Peyer's patch (tissue), 4 donors: ENCODE measurements at places on chromosomes 1 and 21.

GRCh38 chr1:155978325-155978972 is at the start of gene ARHGEF2:
Gene ARHGEF2, minus strand, starts transcription at chr1:155978547. Its CDS starts 120 bp downstream, at chr1:155978427.
- peak; percentile 84 for DNase-seq

- DNase-seq: no peak
These were observed 22.1 kb downstream of the PTPRF start for GRCh38 chr1:43552813-43553212.

DNA sequence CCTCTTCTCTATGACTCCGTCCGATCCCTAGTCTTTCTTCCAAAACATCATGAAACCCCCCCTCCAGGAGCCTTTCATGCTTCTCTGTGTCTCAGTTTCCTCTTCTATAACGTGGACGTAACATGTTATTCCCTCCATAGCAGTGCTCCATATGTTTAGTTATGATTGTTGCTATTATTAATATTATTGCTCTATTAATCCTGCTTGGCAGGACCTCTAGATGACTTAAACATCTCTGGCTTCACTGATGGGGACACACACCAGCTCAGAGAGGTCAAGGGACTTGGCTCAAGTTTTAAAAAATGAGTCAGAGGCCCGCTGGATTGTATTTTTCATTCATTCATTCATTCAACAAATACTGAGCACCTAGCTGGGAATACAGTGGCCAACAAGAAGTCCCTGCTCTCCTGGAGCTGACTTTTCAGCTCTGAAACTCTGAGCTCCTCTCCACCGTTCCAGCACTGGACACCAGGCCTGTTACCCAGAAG is 404 bp upstream of the CPLANE2 start:
- no peak for DNase-seq

GRCh38 chr1:226975259-226976250 is 35.5 kb downstream of the COQ8A start:
- DNase-seq: no peak

DNA sequence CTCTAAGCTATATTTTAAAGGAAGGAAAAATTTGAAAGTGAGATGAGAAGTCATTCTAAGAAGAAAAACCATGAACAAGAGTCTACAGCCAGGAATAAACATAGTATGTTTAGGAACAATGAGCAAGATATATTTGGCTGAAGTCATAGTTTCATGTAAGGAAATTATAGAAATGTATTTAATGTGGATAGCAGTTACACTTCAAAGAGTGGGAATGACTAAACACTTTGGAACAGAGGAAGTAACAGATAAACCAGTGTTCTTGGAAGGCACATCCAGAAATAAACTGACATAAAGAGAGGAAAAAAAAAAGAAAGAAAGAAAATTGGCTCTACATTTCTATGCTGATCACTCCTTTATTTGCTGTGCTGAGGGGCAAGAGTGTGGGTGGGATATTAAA is 18.0 kb downstream of the C8A start:
- no peak for DNase-seq

DNA sequence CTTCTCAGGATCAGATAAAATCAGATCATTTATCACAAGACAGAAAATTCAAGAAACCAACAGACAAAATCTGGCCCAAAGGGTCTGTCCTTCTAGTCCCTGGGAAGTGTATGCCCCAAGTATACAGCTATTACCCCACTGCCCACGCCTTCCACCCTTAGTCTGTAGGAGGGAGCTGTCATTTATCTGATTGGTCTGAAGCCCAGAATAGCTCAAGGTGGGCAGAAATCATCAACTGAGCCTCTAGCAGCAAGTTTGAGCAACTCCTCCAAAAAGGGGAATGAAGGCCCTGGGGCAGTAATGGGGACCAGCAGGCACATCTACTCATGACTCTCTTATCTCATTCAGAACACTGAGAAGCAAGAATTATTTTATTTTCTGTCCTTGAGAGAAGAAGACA is 126.9 kb downstream of the MATN1 start:
- DNase-seq: no peak

DNA sequence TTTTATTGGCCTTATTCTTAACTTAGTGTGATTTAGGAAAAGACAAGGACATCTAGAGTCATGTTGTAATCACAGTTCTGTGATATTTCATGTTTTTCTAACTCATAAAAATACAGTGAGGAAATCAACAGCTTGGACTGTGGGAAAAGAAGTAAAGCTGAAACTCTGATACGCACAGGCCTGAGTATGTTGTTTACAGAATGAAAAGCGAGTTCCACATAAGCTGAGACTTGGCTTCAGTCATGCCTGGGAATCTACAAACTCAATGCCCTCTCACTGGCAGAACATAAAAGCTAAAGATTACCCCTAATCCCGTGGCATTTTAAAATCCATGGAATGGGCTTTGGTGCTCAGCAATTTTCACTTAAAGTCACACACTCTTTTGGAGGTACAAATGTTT is 23.6 kb upstream of the ATP5PO start:
- DNase-seq: no peak

DNA sequence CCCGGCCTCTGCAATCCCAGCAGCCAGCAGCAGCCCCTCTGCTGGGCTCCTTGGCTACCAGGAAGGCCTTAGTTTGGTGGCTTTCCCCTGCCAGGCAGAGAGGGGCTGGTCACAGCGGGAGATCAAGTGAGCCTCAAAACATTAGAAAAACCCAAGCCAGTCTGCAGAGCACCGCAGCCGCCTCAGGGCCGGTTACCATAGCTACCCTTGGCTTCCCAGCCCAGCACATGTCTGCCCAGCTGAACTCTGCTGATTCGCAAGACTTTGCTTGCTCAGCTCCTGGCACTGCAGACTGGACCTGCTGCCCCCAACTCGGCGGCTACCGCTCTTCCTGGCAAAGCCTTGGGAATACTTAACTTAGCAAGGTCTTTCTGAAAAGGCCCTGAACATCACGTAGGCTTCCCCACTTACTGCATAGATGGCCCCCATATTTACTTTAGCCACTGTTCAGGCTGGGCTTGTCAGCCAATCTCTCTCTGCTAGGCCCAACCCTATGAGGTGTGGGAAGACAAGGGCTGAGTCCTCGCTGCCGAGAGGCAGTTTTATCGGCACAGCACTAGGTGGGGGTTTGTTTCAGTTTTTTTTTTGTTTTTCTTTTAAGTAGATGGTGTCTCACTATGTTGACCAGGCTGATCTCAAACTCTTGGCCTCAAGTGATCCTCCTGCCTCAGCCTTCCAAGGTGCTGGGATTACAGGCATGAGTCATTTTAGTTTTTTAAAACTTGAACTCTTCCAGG is 28.6 kb upstream of the PLEKHG5 start:
- DNase-seq: no peak

- no peak for DNase-seq
These were observed 211.5 kb downstream of the TRABD2B start for GRCh38 chr1:47785561-47786271.

DNA sequence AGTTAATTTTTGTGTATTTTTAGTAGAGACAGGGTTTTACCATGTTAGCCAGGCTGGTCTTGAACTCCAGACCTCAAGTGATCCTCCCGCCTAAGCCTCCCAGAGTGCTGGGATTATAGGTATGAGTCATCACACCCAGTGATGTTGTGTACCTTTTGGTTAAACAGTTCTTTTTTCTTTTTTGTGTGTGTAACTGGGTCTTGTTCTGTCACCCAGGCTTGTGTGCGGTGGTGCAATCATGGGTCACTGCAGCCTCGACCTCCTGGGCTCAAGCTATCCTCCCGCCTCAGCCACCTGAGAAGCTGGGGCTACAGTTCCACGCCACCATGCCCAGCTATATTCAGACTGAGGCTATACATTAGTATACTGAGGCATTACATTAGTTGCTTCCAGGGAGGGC is 37.8 kb downstream of the GABPB2 start:
- DNase-seq: no peak

GRCh38 chr1:11838349-11839272 is 9.0 kb downstream of the NPPA start:
- DNase-seq: peak; percentile 81

DNA sequence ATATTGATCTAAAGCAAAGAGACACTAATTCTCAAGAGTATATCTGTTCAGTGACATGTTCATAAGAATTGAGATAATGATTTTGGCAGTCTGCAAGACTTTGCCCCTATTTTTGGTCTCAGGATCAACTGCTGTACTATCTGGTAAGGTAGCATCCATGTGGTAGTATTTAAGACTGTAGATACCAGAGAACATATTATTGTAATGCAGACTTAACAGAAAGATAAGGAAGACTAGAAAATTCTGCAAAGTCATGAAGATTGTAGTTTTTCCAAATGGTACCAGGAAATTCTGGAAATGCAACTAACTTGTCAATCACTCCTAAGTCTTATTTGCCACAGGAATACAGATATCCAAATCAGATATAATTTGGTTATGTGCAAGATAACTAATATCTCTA is 35.1 kb downstream of the RNF2 start:
- DNase-seq: no peak

GRCh38 chr1:8926707-8927694 is 18.7 kb upstream of the CA6 start:
- DNase-seq: no peak

GRCh38 chr1:17128361-17128760 is 9.1 kb upstream of the PADI2 start:
- DNase-seq: no peak

GRCh38 chr1:182877842-182878241 is 38.7 kb downstream of the DHX9 start:
- no peak for DNase-seq

- no peak for DNase-seq
These were observed 153.3 kb downstream of the NR5A2 start for GRCh38 chr1:200180821-200181220.

- DNase-seq: no peak
These were observed 230.1 kb downstream of the SRGAP2C start for GRCh38 chr1:121414905-121415304.

- no peak for DNase-seq
These were observed 27.1 kb downstream of the FAM20B start for GRCh38 chr1:179052776-179053175.

GRCh38 chr1:99589186-99589636 is 56.7 kb upstream of the PALMD start:
- DNase-seq: no peak

DNA sequence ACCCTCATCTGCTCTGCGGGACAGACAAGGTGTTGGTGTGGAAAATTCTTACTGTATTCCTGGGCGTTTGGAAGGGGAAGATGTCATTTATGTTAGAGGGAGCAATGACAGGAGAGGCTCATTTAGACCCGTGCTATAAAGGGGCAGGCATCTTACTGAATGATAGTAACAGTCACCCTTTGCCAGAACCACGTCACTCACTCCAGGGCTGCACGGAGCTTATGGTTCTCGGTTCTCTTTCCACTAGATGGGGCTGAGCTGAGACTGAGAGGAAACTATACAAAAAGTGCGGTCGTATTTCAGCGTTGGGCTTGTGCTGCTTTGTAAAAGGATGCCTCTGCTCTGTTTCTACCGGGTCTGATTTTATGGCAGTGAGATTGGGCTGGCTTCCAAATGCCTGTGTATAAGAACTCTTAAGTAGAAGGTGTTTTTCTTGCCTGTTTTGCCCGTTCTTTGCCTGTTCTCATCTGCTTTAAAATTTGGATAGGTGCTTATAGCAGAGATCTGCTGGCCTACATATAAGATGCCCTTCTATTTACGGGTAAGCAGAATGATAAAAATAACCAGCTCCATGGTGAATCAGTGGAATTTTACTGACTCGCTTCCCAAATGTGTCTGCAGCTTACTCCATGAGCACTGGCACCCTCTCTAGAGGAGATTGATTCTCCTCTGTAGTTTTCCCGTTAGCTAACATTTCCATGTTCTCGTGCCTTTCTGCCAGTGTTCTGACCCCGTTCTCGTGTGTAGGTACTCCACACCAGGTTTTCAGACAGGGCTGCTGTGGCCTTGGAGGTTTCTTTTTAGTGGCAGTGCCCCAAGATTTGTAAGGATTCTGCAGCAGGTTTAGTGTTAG is 55.9 kb downstream of the MRPS6 start:
- peak; percentile 58 for DNase-seq

DNA sequence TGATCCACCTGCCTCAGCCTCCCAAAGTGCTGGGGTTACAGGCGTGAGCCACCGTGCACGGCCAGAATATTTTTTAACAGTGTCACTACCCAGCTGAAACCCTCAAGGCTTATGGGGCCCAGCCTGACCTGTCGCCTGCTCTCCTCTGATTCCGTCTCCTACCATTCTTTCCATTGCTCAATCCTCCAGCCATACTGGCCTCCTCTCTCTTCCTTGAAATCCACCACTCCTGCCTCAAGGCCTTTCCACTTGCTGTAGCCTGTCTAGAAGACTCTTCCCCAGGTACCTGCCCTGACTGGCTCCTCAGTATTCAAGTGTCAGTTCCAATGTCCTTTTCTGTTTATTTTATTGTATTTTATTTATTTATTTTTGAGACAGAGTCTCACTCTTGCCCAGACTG is 53.9 kb downstream of the YARS1 start:
- no peak for DNase-seq

GRCh38 chr21:25608044-25608737 is 910 bp upstream of the MRPL39 start:
- peak; percentile 92 for DNase-seq

GRCh38 chr1:36124404-36125128 is 456 bp downstream of the COL8A2 start:
- DNase-seq: no peak

- no peak for DNase-seq
These were observed 22.1 kb upstream of the DISP1 start for GRCh38 chr1:222792744-222793143.

DNA sequence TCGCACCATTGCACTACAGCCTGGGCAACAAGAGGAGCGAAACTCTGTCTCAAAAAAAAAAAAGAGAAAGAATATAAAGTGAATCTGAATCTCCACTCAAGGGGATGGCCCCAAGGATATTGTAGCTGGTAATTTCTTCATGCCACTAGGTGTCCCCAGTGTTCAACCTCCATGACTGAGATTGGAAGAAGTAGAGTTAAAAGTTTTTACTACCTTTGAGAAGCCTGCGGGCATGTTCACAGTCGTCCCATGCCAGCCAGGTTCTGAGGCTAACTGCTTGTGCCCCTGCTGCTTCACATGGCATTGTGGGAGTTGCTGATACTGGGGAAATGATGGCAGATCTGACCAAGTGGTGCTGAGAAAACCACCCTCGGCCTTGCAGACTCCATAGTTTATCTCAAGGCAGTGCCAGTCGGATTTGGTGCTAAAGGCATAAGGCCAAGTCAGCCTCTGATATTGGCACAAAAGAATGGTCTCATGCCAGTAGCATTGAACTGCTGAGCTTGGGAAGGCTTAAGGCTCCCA is 10.8 kb upstream of the SHISA4 start:
- no peak for DNase-seq

GRCh38 chr1:94417978-94418663 is at the start of gene ABCD3:
Gene ABCD3, plus strand, starts transcription at chr1:94418389. Its CDS starts 90 bp downstream, at chr1:94418479.
- DNase-seq: peak; percentile 99

DNA sequence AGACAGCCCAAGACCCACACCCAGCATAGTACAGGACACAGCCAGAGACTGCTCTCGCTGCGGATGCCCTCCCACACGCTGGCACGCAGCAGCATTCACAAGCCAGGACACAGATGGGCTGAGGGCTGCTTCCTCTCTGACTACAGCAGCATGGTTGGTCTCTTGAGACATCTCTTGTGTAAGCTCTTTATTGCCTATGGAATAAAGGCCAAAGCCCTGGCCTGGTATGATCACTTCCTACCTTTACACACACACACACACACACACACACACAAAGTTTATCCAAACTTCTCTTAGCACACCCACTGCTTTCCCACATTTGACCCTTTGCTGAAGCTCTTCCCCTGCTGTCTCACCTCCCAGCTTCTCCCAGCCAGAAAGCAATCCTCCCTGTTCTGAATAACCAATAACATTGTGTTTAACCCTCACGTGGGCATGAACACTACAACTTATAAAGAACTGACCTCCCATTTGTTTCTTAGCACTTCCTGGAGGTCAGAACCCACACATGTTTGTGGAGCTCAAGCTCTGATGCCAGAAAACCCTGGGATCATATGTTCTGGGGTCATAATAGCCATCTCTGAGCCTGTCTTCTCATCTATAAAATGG is 1.2 kb upstream of the LUZP1 start:
- DNase-seq: no peak

- DNase-seq: peak; percentile 61
These were observed 53.1 kb downstream of the RIMS3 start for GRCh38 chr1:40612345-40612831.
